Islet precursor cell (in vitro differentiated cells): ENCODE measurements at places on chromosomes 7 and 10.

- DNase-seq = peak; percentile 86
Measured at GRCh38 chr10:92419740-92420545, 129.0 kb downstream of the MARCHF5 start.

- DNase-seq = no peak
Measured at GRCh38 chr10:34236931-34237330, 578.2 kb downstream of the PARD3 start.

GRCh38 chr10:95605163-95605562 is 44.0 kb upstream of the SORBS1 start:
- DNase-seq = peak; percentile 80

GRCh38 chr7:96188174-96188581 is 133.7 kb downstream of the SLC25A13 start:
- DNase-seq = peak; percentile 90

DNA sequence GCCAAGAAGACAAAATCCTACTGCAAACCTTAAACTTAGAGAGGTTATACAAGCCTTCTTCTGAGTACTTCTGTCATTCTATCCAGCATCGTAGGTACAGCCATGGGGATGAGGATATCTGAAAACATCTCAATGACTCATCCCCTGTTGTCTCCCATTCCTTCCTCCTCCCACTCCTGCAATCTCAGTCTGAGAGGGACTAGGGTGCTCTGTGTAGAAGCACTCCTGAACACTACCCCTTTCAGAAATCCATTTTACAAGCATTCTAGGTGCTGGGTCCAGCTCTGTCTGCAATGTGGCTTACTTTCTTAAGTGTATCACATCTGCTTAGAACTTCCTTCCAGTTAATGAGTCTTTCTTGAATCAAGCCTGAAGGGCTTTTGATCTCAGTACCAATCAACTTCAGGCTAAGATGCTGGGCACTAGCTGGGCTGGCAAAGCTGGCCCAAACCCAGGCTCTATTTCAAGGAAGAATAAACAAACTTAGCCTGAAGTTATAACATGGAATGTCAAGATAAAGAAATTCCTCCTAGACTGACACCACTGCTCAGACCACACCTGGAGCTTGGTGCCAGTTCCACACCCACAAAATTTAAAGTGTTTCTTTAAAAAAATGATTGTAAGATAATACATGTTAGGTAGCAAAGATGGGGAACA is 270.3 kb upstream of the AOAH start:
- DNase-seq = peak; percentile 77

GRCh38 chr7:49398236-49398635 is 375.2 kb upstream of the VWC2 start:
- no peak for DNase-seq

GRCh38 chr10:80261316-80262030 is 28.0 kb downstream of the MAT1A start:
- peak; percentile 54 for DNase-seq

- peak; percentile 85 for DNase-seq
Measured at GRCh38 chr10:6128591-6129251, 39.9 kb downstream of the RBM17 start.

DNA sequence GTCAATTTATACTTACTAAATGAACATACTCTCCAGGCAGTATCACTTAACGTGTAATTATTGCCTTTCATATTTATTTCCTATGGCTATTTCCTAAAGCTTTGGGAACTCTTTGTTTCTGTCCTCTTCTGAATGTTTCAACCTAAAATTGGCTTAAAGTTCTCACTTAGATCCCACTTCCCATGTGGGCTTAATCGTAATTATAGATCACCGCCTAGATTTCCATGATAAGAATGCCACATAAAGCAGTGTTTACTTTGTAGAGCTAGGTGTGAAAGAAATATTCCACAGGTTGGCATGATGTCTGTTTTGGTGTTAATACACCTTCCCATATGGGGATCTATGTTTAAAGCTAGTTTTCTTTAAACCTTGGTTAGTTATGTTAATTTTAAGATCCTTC is 1.5 kb downstream of the HDAC9 start:
- no peak for DNase-seq

- DNase-seq = no peak
Measured at GRCh38 chr10:127012071-127012768, 107.0 kb downstream of the DOCK1 start.

DNA sequence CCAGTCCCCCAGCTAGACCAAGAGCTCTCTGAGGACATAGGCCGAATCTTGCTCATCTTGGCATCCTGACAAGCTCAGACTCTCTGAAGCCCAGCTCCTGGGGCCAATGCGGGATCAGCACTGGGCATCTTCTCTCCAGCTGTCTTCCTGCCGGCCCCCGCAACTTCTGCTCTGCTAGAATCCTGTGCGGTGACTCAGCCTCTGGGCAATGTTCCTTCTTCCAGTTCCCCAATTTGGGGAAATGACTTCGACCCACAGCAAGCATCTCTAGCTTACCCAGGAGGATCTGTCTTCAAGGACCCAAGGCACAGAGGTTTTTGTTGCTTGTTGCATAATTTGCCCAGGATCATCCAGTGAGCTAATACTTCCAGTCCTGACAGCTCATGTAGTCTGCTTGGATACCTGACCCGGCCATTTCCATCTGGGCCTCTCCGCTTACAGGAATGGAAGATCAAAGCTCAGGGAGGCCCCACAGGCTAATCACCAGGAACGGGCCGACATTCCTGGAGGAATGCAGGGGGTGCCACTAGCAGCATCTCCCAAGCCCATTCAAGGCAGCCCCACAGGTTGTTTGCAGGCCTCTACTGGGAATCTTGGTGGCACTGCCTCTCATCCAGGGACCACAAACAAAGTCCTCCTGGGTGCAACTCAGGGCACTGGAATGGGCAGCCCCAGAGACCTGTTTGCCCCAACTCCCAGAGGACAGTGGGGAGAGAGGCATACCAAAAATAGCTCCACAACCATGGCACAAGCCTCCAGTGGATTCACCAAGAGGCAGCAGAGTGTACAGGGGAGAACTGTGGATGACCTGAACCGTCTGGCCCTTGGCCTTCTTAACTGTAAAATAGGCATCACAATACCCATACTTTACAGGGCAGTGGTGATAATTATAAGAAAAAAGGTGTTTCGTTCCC is 151.9 kb downstream of the NEURL1 start:
- DNase-seq = peak; percentile 86

- DNase-seq = no peak
Measured at GRCh38 chr10:89887406-89887805, 186.0 kb downstream of the KIF20B start.

DNA sequence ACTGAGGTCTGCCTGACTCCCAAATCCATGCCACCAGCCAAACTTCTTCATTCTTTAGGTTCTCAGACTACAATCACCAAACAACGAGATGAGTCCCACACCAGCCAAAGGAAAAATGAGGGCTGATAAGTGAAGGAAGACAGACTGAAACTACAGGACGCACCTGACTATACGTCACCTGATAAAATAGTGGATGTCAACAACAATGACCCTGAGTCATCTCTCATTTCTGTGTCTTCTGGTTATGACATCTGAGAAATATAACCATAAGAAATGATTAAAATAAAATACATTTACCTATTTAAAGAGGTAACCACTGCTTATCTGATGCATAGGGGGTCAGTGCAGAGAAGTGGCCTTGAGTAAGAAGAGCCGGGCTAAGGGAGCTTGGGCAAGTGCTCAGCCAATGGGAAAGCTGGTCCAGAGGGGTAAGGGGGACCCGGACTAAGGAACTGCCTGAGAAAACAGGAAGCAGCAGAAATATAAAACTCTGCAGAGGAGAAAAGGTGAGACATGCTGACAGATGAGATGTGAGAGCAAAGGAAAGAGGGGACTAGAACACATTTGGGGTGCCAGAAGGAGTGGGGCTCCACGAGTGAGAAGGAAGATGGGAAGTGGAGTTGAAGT is 51.8 kb downstream of the HIPK2 start:
- peak; percentile 22 for DNase-seq

- peak; percentile 76 for DNase-seq
Measured at GRCh38 chr10:69847458-69847857, 45.8 kb downstream of the COL13A1 start.

- no peak for DNase-seq
Measured at GRCh38 chr10:71880425-71881306, 29.6 kb upstream of the PSAP start.

DNA sequence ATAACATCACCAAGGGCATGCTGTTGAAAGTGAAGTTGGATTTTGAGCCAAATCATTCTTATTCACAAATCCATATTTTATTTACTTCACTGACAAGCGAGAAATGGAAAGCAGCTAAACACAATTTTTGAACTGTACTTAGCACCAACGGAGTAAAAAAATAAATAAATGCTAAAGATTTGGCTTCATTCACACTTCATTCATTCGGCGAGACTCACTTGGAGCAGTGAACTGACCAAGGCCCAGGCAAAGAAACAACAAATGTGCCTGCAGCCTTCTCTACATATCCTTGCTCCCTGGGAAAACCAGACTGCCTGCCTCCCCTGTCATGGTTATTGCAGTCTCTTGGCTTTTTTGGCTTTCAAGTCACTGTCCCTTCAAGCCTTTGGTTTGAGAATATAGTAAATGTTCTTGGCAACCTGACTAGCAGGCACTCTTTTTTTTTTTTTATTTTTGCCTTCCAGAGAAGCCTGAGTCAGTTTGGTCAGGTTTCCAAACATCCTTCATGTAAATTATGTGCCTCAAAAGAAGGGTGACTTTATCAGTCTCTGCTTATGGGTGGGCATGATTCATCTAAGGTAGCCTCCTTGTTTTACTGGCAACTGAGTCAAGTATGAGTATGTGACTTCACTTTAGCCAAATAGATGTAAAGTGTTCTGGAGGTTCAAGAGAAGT is 177.6 kb upstream of the MEOX2 start:
- no peak for DNase-seq

GRCh38 chr7:105256761-105257231 is 131.9 kb downstream of the SRPK2 start:
- no peak for DNase-seq
